ENCODE measurements at places on chromosomes 16 and 17.

- no peak for DNase-seq
These were observed 8.4 kb downstream of the C16orf95 start for GRCh38 chr16:87308826-87309225.

GRCh38 chr17:15490634-15491261 lies 23.3 kb upstream of the CDRT4 start:
- DNase-seq = peak; percentile 17

DNA sequence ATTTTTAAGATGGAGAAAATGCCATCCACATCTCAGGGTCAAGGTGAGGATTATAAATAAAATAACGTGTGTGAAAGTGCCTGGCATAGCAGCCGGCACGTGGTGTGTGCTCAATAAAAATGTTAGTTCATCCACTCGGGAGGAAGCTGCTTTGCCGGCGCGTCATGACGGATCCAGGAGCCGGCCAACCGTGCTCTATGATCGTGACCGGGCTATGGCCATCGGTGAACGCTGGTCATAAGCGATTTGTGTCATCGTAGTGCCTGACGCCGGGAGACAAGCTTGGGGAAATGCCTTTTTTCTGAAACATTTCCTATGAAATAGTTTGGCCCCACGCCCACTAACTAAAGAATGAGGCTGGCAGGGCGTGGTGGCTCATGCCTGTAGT lies 74.0 kb downstream of the CMC2 start:
- peak; percentile 58 for DNase-seq

- no peak for DNase-seq
These were observed 120.4 kb upstream of the IRX6 start for GRCh38 chr16:55203570-55203969.

DNA sequence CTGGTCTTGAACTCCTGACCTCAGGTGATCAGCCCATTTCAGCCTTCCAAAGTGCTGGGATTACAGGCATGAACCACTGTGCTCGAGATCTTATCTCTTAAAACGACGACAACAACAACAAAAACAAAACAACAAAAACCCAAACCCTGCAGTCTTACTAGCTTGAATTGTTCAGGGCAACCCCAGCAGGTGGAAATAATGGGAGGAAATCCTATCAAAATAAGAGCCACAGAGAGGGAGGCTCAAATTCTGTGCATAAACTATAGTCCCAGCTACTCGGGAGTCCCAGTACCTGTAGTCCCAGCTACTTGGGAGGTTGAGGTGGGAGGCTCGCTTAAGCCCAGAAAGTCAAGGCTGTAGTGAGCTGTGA lies 16.5 kb upstream of the ATP6V0A1 start:
- DNase-seq = no peak

GRCh38 chr17:17379197-17379991 lies 76.2 kb downstream of the NT5M start:
- peak; percentile 76 for DNase-seq

- DNase-seq = no peak
These were observed 17.0 kb downstream of the MGAT5B start for GRCh38 chr17:76884995-76885893.

- DNase-seq = no peak
These were observed 223.5 kb upstream of the N4BP1 start for GRCh38 chr16:48833461-48833860.

- DNase-seq = peak; percentile 97
These were observed 823 bp downstream of the NBR1 start for GRCh38 chr17:43171586-43172487.

- DNase-seq = no peak
These were observed 2.0 kb upstream of the CCL11 start for GRCh38 chr17:34283571-34283970.
